Activated CD8-positive, alpha-beta T cell treated with anti-CD3 and anti-CD28 coated beads for 36 hours (primary cell): ENCODE measurements at places on chromosomes 5 and 9.

DNA sequence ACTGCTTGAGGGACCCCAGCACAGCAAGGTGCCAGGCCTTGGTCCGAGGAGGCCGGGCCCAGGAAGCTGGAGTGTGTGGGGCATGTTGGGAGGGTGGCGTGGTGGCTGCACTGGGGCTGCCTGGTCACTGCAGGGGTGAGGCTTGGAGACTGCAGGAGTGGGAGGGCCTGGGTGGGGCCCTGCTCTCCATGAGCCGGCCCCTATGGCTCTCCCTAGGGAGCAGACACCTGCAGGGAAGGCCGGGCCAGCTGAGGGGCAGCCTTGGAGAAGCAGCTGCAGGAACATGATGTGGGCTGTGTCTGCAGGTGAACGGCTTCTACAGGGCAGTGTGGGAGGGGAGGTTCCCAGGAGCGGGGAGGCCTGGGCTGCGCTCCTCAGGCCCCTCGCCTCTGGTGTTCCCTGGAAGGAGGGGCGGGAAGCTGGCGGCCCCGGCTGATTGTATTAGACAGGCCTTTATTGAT, 41.7 kb upstream of the TMEM250 start:
- H3K4me1 ChIP-seq, result no peaks in the 10 kb centered on the region
- peaks cover 2% of the 10 kb centered on the region for H3K27me3 ChIP-seq
- H3K36me3 ChIP-seq, result no peaks in the 10 kb centered on the region
- H3K4me3 ChIP-seq, result no peak overlapping the region
- H3K27ac ChIP-seq, result no peak overlapping the region
- DNase-seq, result no peak

DNA sequence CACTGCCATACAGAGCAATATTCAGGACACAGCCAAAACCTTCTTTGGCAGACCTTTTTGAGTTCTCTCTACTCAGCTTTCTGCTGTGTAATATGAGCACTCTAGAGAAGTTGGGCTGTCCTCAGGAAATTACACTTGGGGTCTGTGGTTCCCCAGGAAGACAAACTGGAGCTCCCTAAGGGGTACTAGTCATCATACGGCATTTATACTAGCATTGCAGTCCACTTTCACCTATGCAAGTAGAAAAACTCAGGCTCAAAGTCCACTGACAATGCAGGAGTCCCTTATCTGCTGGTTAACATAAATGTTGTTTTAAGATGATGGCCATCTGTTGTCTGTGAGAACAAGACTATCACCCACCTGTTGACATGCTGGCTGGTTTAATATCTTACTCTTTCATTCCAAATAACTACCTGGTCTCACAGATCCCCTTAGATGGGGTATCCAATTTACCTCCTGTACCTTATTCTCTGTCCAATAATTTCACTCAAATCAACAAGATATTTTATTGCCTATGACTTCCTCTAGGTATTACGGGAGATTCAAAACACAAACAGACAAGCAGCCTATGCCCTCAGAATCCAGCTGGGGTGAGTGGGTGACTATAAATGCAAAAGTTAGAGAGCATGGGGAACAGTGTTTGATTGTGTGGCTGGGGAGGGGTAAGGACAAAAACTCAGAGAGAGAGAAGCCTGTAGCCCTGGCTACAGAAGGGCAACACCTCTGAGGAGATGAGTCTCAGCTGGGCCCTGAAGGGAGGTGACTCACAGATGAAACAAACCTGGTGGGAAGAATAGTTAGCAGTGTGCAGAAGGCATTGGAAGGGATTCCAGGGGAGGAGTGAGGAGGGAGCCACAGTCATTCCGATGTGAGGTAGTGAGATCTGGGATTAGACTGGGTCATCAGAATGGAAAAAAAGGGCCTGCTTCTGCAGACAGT, 10.2 kb downstream of the DOCK8 start:
- no peak overlapping the region for H3K27ac ChIP-seq
- no peaks in the 10 kb centered on the region for H3K27me3 ChIP-seq
- H3K36me3 ChIP-seq, result no peaks in the 10 kb centered on the region
- DNase-seq, result peak; percentile 21
- H3K4me1 ChIP-seq, result peaks cover 11% of the 10 kb centered on the region

DNA sequence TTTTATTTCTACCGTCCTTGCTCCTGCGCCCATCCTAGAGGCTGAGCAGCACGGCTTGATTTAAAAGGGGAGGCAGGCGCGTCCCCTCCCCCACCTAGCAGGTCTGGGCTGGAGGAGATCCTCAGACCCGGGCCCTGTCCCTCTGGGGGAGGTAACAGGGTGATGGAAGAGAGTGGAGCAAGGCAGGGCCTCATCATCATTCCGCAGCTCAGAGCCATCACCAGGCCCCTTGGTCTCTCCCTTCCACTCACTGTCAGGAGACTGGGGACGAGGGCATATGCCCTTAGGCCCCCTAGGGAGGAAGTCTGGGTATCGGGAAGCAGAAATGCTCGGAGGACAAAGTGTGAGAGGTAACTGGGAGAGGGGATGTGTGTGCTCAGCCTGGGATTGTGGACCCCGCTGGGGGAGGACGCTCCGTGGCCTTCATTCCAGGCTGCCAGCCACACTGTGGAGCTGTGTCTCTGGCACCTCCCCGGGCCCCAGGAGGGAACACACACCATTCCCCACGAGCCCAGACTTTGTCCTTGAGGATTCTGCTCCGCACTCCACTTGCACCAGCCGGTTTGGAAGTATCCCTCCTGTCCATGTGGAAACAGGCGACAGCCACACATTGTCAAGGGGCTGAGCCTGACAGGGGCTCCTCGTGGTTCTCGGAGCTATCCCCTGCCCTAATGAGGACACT, 761 bp downstream of the REEP2 start:
- peak; percentile 14 for DNase-seq
- peak overlapping the region; percentile 73 for H3K4me3 ChIP-seq
- no peaks in the 10 kb centered on the region for H3K36me3 ChIP-seq
- H3K4me1 ChIP-seq, result peaks cover 12% of the 10 kb centered on the region
- no peaks in the 10 kb centered on the region for H3K27me3 ChIP-seq

GRCh38 chr5:148290271-148291195, 21.7 kb upstream of the SPINK7 start:
- H3K27me3 ChIP-seq, result no peaks in the 10 kb centered on the region
- no peak overlapping the region for H3K4me3 ChIP-seq
- no peaks in the 10 kb centered on the region for H3K36me3 ChIP-seq

DNA sequence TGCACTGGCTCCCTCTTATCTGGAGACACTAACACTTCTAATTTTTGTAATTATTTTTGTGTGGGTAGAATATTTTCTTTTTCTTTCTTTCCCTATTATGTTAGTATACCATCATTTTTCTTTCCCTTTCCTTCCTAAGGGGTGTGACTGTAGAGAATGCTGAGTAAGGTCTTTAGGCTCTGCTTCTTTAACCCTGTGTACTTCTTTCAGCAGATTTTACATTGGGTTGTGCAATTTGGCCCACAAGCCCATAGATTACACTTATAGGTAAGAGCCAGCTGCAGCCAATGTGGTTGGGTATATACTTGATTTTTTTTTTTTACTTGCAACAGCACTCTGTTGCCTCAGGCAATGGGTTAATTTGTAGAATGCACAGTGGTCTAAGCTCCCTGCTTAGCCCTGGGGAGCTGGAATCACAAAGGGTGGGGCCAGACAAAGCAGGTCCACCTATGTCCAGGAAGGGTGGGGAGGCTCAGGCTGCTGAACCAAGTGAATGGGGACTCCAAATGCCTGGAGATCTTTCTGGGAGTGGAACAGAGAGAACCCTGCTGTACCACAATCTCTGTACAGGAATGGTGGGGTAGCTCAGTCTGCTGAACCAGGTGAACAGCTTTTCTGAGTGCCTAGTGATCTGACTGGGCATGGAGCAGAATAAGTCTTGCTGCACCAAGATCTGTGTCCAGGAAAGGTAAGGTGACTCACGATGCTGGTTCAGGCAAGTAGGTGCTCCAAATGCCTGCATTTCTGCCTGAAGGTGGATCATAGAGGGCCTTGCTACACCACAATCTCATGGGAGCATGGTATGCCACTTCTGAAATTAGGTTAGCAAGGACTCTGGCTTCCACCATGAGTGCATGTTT, 64.9 kb downstream of the SLC25A46 start:
- no peak overlapping the region for H3K4me3 ChIP-seq
- no peaks in the 10 kb centered on the region for H3K4me1 ChIP-seq
- peaks cover 4% of the 10 kb centered on the region for H3K27me3 ChIP-seq
- H3K27ac ChIP-seq, result no peak overlapping the region

- H3K27me3 ChIP-seq, result no peaks in the 10 kb centered on the region
- peak; percentile 28 for DNase-seq
- peaks cover 53% of the 10 kb centered on the region for H3K36me3 ChIP-seq
Measured at GRCh38 chr5:1494780-1495524, 28.8 kb downstream of the LPCAT1 start.

- H3K36me3 ChIP-seq, result peaks cover 9% of the 10 kb centered on the region
- DNase-seq, result no peak
- H3K27ac ChIP-seq, result no peak overlapping the region
- peak overlapping the region; percentile 64 for H3K4me3 ChIP-seq
- H3K27me3 ChIP-seq, result peaks cover under 1% of the 10 kb centered on the region
Measured at GRCh38 chr5:56818450-56819037, 3.2 kb downstream of the MAP3K1 start.

- H3K4me1 ChIP-seq, result no peaks in the 10 kb centered on the region
- H3K27me3 ChIP-seq, result no peaks in the 10 kb centered on the region
- H3K36me3 ChIP-seq, result no peaks in the 10 kb centered on the region
- no peak for DNase-seq
- H3K27ac ChIP-seq, result no peak overlapping the region
Measured at GRCh38 chr5:124341066-124341858, 405.2 kb downstream of the ZNF608 start.

DNA sequence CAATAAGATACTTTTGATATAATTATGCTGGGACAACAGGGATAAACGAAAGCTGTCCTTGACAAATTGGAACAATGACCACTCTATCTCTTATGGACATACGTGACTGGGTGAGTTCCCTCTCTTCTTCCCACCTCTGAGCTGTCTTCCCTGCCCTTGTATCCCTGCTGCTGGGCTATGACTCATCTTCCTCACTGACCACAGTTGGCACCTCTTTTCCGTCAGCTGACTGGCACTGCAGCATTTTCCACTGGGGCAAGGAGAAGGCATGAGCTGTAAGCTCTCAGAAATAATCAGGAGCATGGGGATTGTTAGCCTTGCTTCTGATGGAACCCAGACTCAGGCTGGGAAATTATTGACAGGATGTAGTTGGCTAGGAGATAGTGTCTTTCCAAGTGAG, 48.7 kb downstream of the PCSK1 start:
- no peaks in the 10 kb centered on the region for H3K4me1 ChIP-seq
- no peak for DNase-seq
- no peaks in the 10 kb centered on the region for H3K36me3 ChIP-seq
- no peak overlapping the region for H3K27ac ChIP-seq

- no peak overlapping the region for H3K4me3 ChIP-seq
- DNase-seq, result no peak
- no peaks in the 10 kb centered on the region for H3K36me3 ChIP-seq
- H3K4me1 ChIP-seq, result no peaks in the 10 kb centered on the region
Measured at GRCh38 chr5:156147261-156147943, 179.6 kb upstream of the SGCD start.

DNA sequence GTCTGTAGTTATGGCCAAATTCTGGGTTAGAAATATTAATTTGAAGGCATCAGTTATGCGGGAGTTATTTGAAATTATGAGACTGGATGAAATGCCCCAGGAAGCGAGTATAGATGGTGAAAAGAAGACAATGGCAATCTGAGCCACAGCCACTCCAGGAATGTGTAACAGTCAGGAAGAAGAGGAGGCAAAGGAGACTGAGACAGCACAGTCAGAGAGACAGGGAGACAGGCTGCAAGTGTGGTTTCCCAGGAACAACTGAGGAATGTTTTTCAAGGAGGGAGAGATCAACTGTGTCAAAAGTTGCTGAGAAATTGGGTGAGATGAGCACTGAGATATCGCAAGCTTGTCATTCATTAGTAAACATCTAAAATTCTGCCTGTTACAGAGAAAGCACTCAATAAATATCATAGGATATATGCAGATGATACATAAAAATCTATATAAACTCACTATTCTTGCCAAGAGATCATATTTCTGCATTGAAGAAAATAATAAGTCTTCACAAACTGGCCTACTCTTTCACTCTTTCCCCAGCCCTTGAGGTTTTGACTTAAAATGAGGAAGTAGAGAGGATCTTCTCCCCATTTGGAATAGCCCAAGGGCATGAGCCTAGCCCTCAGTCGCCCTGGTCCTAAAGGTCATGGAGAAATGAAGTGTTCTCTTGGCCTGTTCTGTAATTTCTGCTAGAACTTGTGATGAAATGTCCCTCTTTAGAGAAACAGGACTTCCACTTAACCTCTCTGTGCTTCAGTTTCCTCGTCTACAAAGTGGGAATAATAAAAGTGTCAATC, 48.5 kb upstream of the RLN1 start:
- H3K27ac ChIP-seq, result no peak overlapping the region
- H3K4me1 ChIP-seq, result peaks cover 18% of the 10 kb centered on the region
- H3K4me3 ChIP-seq, result no peak overlapping the region
- H3K36me3 ChIP-seq, result no peaks in the 10 kb centered on the region

DNA sequence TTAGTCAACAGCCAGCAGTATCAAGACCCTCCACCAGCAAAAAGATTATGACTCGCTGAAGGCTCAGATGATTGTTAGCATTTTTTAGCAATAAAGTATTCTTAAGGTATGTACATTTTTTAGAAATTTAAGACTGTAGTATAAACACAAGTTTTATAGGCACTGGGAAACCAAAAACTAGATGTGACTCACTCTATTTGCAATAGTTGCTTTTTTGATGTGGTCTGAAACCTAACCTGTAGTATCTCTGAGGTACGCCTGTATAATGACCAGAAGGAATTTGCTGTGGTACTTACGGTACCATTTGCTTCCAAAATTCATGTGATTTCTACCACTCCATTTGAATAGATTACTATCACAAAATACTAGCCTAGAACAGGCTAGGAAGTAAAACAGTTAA, 60.8 kb downstream of the WDR41 start:
- H3K27ac ChIP-seq, result no peak overlapping the region
- peaks cover 6% of the 10 kb centered on the region for H3K4me1 ChIP-seq
- no peak overlapping the region for H3K4me3 ChIP-seq
- peaks cover 11% of the 10 kb centered on the region for H3K36me3 ChIP-seq
- no peaks in the 10 kb centered on the region for H3K27me3 ChIP-seq

- peaks cover 5% of the 10 kb centered on the region for H3K4me1 ChIP-seq
- peaks cover 51% of the 10 kb centered on the region for H3K27me3 ChIP-seq
- no peak overlapping the region for H3K27ac ChIP-seq
- H3K36me3 ChIP-seq, result no peaks in the 10 kb centered on the region
- no peak overlapping the region for H3K4me3 ChIP-seq
- no peak for DNase-seq
Measured at GRCh38 chr5:1875843-1876659, 6.7 kb downstream of the IRX4 start.

DNA sequence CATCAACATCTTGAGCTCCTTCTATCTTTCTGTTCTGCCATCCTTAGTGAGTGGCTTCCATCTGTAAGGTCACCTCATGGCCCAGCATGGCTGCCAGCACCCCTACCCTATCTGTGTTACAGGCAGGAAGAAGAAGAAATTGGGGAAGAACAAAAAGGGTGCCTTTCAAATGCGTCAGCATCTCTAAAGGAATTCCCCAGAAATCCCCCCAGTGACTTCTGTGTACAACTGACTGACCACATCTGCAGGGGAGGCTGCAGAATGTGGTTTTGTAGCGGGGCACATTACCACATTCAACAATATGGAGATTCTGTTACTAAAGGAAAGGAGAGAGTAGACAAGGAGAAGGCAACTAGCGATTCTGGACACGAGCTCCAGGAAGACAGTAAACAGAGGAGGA, 40.1 kb downstream of the ALG2 start:
- DNase-seq, result peak; percentile 74
- H3K4me1 ChIP-seq, result peaks cover 72% of the 10 kb centered on the region
- peak overlapping the region; percentile 16 for H3K4me3 ChIP-seq
- H3K27me3 ChIP-seq, result no peaks in the 10 kb centered on the region
- H3K27ac ChIP-seq, result peak overlapping the region; percentile 94

- no peak for DNase-seq
- peaks cover 2% of the 10 kb centered on the region for H3K27me3 ChIP-seq
- no peak overlapping the region for H3K4me3 ChIP-seq
Measured at GRCh38 chr5:130213607-130214006, 309.3 kb downstream of the CHSY3 start.
